ENCODE measurements at places on chromosomes 7 and 10.
A peak's percentile ranks its signal among the peaks of the same experiment; 100 is the strongest.

DNA sequence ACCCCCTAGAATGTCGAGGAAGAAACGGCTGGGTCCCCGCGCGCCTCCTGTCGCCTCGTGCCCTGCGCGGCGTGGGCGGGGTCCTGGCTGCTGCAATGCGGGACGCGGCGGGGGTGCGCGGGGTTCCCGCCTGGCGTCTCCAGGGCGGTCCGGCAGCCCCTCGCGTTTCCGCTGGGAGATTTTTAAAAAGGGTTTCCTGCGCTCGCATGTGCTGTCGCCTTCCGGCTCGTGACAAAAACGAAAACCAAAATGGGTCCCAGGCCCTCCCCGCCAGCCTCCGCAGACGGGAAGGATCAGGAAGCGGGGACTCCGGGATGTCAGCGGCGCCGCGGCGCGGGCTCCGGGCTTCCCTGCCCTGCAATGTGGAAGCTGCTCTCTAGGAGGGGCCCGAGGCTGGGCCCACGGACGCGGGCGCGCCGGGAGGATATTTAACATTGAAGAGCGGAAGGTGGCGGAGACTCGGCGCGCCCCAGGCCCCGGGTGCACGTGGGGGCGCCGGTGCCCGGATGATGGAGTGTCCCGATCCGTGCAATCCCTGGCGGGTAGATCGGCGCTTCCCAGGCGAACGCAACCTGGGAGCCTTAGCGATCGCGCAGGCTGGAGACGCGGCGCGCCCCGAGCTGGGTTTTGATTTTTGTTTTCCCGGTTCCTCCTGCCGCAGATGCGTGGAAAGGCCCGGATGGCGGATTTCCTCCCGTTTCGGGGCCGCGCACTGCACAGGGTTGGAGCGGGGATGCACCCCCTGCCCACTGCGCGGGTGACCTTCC, 1.0 kb downstream of the PFKP start:
- peak; percentile 68 for DNase-seq

- DNase-seq = no peak
Observed at GRCh38 chr10:21849607-21850006, 153.9 kb downstream of the DNAJC1 start.

DNA sequence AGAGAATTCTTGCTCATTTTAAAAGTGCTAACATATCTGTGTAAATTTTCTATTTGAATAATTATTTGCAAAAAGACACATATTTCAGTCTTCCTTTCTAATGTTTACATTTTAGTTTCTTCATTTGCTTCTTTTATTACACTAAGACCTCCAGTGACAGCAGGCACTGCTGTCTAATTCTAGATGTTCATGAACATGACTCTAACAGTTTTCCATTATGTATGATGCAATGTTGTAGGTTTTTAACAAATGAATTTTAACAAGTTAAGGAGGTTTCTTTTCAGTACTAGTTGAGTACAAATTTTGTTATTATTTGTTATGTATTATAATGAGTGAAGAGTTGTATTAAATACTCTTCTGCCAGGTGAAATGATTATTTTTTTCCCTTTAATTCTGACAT, 83.6 kb downstream of the GRB10 start:
- no peak for DNase-seq

DNA sequence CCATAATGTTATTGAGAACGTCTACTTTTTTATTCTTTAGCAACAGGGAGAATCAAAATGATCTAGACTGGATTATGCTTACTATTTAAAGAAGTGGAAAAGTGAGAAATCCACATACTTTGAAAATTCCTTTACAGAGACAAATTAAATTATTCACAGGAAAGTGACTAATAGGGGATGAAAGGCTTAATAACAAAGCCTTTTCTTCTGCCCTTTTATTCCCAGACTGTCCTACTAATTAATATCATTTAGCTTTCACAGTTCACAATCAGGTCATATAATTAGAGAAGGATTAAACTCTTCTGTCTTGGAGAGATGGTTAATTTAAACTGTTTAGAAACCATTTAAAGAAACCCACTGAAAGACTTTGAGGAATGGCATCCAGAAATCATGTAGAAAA, 58.8 kb downstream of the ARL4A start:
- no peak for DNase-seq

GRCh38 chr7:136405931-136406777, 429.0 kb upstream of the MTPN start:
- peak; percentile 63 for DNase-seq

DNA sequence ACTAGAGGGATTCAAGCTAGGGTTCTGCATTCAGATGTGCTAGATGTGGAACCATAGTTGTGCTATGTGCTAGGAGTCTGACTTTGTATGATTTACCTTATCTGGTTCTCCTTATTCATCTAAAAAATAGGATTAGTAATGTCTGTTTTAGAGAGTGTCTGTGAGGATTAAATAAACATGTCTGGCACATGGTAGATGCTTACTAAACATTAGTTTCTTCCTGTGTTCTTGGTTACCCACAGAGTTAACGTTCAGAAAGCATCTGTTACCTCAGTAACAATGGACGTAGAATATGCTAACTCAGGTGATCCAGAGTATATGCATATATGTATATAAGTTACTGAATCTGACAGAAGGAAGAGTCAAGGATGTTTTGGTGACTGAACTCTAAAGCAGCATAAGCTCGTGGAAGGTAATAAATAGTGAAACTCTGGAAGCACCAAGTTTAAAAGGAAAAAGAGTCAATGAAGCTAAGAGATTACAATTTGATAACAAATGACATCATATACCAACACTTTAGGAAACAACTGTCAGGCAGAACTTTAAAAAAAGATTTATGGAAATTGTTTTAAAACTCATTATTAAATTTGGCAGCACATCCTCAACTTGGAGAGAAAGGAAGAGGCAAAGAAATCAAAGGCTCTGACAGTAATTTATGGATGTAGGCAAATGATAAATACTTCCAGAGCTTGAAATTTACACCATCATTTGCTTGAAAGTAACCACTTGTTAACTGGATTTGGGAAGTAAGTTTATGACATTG, 127.0 kb downstream of the CCNY start:
- peak; percentile 20 for DNase-seq

GRCh38 chr7:32937344-32938174, 19.7 kb upstream of the FKBP9 start:
- peak; percentile 52 for DNase-seq

GRCh38 chr10:119665901-119666708, 14.9 kb downstream of the BAG3 start:
- peak; percentile 73 for DNase-seq

All from EH (cell line).